ENCODE measurements at places on chromosomes 12 and 14.

DNA sequence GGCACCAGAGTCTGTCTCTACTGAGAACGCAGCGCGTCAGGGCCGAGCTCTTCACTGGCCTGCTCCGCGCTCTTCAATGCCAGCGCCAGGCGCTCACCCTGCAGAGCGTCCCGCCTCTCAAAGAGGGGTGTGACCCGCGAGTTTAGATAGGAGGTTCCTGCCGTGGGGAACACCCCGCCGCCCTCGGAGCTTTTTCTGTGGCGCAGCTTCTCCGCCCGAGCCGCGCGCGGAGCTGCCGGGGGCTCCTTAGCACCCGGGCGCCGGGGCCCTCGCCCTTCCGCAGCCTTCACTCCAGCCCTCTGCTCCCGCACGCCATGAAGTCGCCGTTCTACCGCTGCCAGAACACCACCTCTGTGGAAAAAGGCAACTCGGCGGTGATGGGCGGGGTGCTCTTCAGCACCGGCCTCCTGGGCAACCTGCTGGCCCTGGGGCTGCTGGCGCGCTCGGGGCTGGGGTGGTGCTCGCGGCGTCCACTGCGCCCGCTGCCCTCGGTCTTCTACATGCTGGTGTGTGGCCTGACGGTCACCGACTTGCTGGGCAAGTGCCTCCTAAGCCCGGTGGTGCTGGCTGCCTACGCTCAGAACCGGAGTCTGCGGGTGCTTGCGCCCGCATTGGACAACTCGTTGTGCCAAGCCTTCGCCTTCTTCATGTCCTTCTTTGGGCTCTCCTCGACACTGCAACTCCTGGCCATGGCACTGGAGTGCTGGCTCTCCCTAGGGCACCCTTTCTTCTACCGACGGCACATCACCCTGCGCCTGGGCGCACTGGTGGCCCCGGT lies at the start of gene PTGDR:
Gene PTGDR (plus strand): TSS at position 198 of the 778 bp plus-strand sequence. CDS start 117 bp downstream, at position 315.
- no peak for DNase-seq

DNA sequence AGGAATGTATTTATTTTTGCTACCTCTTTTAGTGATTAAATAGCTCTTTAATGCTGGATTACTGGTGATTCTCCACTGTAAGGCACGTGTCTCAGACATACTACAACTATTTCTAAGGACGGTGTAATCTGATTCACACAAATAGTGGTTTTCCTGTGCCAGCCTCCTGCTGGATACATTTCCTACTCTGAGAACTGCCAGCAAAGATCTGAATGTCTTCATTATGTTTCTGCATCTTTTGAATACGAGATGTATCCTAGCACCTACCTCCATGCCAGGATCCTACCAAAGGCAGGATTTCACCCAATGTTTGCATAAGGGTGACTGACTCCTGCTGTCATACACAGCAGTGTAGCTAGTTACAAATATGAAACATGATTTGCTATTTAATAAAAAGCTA lies 120.6 kb downstream of the PRICKLE1 start:
- DNase-seq = no peak

- no peak for DNase-seq
Observed at GRCh38 chr14:23446291-23446851, 10.9 kb upstream of the MYH7 start.

DNA sequence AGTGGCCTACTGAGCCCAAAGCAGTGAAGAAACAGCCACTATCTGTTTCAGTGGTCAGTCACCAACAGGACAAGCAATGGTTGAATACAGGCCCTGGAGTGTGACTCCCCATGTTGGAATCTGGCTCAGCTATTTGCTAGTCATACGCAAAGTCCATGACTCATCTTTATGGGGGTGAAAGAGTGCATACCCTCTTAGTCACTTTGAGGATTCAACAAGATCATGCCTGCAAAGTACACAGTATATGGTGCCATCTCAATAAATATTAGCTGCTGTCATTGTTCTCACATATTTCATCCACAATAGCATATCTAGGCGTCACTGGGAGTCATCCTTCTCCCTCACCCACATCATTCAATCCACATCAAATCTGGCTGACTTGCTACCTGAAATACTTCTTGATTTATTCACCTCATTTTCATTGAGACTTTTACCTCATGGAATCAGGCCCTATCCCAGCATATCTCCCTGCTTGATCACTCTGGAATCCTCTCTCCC lies 26.4 kb upstream of the STAB2 start:
- no peak for DNase-seq

DNA sequence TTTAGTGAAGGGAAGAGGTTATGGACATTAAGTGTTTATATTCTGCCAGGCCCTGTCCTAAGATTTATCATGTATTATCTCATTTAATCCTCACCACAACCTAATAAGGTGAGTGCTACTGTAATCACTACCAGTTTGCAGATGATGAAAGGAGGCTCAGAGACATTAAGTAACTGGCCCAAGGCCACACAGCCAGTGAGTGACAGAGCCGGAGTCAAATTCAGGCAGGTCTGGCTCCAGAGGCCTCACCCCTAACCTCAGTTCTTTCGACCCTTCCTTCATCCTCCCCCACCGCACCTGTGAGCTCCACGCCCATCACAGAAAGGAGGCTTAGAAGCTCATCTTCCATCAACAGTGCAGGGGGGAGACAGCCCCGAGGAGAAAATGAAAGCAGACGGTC lies 197.3 kb downstream of the RBM19 start:
- DNase-seq = no peak

GRCh38 chr12:30753233-30753632 lies 1.5 kb downstream of the CAPRIN2 start:
- DNase-seq = peak; percentile 11

GRCh38 chr14:65027127-65027799 lies 40.6 kb downstream of the FNTB start:
- no peak for DNase-seq

DNA sequence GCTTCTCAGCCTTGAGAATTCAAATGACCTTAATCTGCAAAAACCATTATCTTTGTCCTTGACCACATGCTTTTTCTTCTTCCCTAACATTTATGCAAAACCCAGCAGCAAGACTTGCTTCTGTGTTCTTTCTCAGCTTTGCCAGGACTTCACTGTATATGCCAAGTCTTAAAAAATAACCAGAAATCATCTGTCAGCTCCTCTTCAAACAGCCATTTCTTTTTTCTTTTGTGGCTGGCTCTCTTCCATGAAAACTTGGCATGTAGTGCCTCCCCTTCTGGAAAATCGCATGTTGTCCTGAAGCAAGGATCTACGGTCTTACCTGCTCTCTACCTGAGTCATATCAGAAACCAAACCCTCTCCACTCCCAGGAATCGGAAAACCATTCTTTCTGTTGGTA lies 364.9 kb downstream of the RPS29 start:
- DNase-seq = no peak

GRCh38 chr12:388541-389141 lies 479 bp downstream of the KDM5A start:
- DNase-seq = peak; percentile 42

GRCh38 chr12:124006846-124007713 lies 34.1 kb downstream of the ZNF664 start:
- no peak for DNase-seq

- no peak for DNase-seq
Observed at GRCh38 chr12:64806593-64807460, 17.6 kb upstream of the TBC1D30 start.

DNA sequence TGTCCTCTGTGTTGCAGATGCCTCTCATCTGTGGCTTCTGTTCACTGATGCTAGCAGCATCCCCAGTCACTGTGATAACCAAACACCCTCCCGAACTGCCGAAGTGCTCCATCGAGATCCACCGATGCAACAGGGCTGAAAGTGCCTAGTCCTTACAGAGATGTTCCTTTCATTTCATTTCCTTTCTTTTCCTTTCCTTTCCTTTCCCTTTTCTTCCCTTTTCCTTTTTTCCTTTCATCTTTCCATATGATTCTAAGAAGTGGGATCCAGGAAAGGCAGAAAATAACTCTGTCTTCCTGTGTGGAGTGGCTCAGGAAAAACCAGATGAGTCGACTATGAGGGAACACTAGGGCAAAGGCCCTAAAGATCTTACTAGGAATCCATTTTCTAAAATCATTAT lies 26.7 kb downstream of the FGF6 start:
- no peak for DNase-seq

DNA sequence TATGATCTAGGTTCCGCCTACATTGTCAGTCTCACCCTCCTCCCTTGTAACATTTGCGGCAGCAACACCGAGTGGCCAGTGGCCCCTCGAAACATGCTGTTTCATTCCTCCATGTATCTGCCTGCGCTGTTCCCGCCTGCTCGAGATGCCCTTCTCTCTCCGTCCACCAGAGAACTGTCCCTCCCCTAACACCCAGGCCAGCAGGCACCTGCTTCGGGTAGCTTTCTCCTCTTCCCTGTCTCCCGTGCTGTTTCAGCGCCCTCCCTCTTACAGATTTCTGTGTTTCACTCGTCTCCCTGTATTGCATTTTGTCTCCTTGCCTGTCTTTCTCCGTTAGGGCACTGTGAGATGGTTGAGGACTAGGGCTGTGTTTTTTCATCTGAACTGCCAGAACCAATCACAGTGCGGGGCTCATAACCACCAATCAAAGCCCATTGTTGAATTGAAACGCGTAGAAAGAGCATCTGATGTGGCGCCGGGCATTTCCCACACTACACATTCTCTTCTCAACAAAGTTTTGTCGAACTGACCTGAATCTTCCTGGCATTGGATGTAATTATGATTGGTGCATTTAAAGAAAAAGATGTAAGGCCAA lies 40.9 kb upstream of the ELK3 start:
- no peak for DNase-seq

DNA sequence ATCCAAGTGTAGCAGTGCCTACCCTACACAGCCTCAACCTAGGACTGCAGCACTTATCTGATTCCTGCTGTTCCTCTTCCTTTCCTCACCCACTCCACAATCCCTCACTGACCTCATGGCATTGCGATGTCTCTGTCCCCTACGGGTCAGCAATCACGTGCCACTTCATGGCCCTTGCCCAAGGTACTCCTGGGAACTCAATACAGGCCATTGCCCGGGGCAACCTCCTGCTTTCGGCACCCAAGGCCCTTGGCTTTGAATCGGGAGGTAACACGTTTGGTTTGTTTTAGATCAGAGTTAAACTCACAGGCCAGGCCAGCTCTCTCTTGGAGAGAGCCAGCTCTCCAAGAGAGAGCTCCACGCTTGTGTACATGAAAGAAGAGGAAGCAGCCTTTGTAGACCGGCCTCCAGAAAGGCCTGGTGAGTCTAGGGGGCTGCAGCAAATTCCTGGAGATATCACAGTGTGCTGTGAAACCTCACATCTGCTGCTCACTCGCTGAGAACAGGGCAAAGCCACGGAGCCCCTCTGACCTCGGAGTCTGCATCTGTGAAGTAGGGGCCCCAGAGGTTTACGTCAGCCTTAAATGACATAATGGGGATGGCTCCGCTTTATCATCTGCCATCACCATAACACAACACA lies 12.2 kb downstream of the CLMN start:
- no peak for DNase-seq

- DNase-seq = no peak
Observed at GRCh38 chr14:101591121-101591520, 29.8 kb downstream of the DIO3 start.

DNA sequence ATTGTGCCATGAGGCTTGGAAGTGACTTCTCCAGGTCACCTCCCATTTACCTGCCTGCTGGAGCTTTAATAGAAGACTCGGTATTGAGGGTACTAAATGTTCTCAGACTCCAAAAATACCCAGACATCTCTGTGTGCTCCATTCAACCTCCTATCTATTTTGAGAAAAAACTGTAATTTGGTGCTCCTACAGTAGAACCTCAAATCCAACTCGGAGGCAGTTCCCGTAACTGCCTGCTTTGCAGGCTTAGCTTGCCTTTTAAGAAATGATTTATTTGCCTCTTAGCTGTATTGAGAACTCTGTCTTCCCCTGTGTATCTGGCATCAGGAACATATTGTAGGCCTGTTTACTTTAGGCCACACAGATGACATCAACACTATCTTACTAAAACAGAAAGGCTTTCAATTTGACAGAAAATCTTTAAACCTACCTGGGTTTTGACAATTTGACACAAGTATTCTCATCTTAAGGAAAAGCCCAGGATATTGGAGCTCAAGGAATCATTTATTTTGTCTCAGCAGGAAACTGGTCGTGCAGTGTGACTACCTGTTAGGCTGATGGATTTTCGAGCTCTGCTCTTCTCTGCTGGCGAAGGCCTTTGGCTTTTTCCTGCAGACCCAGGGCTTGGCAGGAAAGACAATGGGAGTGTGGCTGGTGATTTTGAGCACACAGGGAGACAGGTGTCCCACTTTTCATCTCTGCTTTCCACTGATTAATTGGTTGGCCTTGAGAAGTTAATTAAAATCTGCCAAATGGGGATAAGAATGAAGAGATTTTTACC lies 314.8 kb downstream of the SNAPC1 start:
- DNase-seq = no peak

GRCh38 chr12:67433385-67434175 lies 164.4 kb downstream of the CAND1 start:
- DNase-seq = no peak

GRCh38 chr12:31322801-31323207 lies 3.1 kb downstream of the SINHCAF start:
- DNase-seq = no peak

- peak; percentile 76 for DNase-seq
Observed at GRCh38 chr14:73227812-73228781, 9.2 kb upstream of the PAPLN start.

DNA sequence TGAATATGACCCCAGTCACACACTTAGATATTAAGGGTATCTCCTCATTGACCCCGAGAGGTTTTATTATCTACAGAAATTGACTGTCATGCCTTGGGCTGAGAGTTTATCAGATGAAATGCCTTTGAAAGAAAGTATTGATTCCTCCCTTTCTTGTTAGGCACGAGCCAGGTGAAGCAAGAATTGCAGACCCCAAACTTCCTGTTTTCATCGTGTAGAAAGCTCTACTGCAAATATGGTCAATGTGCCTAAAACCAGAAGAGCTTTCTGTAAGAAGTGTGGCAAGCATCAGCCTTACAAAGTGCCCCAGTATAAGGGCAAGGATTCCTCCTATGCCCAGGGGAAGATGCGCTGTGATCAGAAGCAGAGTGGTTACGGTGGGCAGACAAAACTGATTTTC lies 143.9 kb upstream of the FUT8 start:
- DNase-seq = no peak

- no peak for DNase-seq
Observed at GRCh38 chr14:105346876-105347586, 32.5 kb downstream of the PACS2 start.

DNA sequence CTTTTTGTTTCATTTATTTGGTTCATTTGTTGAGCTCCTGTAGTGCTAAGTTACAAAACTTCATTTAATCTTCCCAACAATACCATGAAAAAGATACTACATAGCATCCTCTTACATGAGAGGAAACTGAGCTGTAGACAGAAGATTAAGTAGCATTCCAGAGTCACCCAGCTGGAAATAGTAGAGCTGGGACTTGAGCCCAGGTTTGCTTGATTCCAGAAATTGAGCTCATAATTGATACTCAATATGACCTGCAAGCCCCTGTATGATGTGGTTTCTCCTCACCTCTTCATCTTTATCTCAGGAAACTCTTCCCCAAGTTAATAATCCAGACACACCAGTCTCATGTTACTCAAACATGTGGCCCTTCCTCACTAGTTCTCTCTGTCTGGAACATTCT lies 87.0 kb upstream of the DAAM1 start:
- no peak for DNase-seq

GRCh38 chr12:105342464-105342863 lies 12.0 kb downstream of the C12orf75 start:
- no peak for DNase-seq

GRCh38 chr14:102690509-102691286 lies 86.6 kb upstream of the TRAF3 start:
- DNase-seq = no peak

GRCh38 chr14:64174922-64175782 lies 119.0 kb downstream of the ESR2 start:
- no peak for DNase-seq

GRCh38 chr14:75514673-75515628 lies 7.3 kb upstream of the BATF start:
- DNase-seq = no peak

- DNase-seq = no peak
Observed at GRCh38 chr12:70534466-70534865, 102.8 kb downstream of the PTPRB start.

Measured in muscle of arm (tissue), 14 donors.